ENCODE measurements at places on chromosomes 7 and 10.

DNA sequence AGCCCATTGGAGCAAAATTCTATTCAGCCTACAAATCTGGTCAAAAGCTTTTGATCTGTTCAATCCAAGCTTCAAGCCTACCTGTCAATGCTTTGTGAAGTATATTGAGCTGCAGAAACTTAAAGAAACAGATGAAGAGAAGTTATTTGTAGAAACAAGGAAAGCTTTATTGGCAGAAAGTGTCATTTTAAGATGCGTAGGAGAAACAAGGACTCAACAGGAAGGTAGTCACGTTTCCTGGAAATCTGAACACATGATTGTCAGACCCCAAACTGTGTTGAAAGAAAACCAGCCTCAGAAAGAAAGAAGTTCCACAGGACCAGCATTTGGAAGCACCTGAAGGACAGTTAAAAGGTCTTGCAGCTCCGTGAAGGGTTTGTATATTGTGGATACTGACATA is 34.8 kb upstream of the PURB start:
- no peak for DNase-seq

DNA sequence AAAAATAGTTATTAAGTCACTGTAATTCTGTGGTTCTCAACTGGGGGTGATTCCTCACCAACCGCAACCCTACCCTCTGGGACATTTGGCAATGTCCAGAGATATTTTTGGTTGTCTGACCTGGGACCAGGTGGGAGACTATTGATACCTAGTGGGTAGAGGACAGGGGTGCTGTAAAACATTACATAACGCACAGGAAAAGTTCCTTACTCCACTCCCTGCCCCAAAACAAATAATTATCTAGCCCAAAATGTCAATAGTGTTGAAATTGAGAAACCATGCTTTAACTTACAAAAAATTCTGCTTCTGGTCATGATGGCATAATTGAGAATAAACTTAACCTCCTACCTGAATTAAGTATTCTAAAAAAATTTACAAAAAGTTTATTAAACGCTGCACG is 177.7 kb upstream of the FEZF1 start:
- DNase-seq = no peak

DNA sequence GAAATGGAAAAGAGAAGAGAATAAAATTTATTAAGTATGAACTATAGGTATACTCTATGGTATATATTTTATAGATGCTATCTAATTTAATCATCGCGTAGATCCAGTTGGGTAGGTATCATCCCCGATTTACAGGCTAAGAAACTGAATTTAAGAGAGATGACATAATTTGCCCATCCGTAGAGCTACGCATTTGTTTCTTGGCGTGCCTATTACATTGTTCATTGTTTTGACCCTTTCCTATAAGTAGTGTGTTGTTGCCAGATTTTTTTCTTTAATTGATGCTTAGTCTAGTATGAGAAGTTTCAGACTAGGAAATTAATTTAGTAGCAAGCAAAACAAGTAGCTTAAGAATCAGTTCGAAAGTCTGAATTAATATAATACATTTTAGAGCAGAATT is 205.7 kb upstream of the NPSR1 start:
- DNase-seq = no peak

DNA sequence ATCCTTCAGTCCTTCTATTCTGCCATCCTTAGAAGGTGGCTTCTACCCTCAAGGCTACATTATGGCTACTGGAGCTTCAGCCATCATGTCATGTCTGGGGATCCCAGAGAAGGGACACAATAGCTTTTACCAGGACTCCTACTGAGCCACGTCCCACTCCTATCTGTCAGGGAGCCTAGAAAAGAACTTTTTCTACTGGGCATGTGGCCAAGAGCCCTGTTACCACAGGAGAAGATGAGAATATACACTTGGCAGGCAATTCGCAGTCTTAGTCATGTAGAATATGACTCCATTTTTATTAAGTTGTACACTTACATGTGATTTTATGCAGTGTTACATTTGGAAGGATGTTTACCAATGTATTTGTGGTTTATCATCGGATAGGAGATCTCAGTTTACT is 64.6 kb upstream of the KCNMA1 start:
- DNase-seq = peak; percentile 87

GRCh38 chr7:65832281-65832680 is 40.6 kb upstream of the VKORC1L1 start:
- DNase-seq = no peak

GRCh38 chr7:151657173-151657572 is 137.5 kb upstream of the RHEB start:
- no peak for DNase-seq

DNA sequence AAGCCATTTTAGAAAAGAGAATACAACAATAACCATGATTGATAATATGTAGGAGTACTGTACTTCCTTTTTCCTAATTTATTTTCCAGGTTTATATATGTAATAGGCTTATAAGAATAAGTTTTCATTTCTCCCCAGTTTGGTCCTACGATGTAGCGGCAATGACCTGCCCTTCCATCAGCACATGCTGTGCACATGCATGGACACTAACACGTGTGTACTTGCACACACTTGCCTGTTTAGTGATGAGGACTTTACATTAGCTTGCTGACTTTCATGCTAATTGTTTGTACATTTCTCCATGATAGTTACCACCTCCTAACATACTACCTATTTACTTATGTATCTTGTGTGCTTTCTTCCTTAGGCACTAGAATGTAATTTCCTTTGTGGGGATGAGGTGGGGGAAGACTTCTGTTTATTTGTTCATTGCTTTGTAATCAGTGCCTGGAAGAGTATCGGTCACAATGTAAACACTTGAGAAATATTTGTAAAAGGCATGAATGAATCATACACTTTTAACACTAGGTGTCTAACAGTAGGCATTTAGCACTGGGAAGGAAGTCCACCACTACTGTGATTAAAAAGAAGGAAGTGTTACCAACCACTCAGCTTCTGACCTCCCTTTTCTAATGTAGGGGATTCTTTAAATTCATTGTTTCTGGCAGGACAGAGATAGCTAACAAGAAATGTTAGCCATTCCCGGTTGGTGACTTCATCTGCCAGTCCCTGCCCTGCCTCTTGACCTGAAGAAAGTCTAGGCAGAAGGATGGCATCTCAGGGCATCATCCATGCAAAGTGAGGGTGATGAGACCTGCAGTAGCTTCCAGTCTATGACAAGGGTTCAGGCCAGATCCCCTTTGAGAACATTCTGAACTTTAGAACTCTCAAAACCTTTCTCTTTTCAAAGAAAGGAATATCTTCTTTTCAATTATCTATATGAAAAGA is 120.2 kb upstream of the RAB18 start:
- peak; percentile 62 for DNase-seq

GRCh38 chr10:33571616-33572015 is 237.1 kb upstream of the NRP1 start:
- peak; percentile 3 for DNase-seq

GRCh38 chr7:56077681-56078080 is 13.6 kb downstream of the SUMF2 start:
- DNase-seq = no peak

DNA sequence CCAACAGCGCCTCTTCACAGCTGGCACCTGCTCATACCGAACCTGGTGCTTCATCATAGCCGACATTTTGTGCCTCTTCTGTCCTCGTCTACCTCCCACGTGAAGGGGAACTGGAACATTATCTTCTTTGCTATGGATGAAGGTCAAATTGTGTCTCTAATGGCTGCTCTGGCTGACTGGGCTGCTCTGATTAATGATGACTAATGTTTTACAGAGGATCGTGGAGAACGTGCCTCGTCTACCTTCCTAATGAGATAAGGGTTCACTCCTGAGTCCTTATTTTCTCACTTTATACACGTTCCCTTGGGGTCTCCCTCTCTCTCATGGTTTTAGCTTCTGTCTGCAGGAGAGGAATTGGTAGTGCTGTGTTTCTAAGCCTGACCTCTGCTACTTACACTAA is 420.3 kb downstream of the PHTF2 start:
- DNase-seq = peak; percentile 20

DNA sequence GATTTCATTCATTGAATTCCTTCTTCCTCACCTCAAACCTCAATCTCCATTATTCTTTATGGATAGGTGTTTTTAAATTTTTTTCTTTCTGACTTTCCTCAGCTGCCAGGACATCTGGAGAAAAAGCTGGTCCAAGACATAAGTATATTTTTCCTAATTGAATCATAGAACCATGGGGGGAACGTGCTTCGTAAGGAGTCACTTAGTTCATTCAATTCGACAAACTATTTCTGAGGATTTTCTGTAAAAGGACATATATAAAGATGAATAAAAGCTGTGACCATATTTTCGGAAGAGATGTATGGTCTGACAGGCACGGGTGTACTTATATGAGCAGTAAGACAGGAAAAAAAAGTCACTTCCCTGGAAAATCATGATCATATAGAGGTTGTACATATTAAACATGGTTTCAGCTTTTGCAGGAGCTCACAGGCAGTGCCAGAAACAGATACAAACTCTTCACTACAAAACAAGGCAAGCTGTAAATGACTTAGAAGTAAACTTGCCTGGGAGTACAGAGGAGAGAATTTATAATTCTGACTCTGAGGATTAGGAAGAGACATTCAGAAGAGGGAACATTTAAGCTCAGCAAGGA is 88.2 kb upstream of the EGR2 start:
- no peak for DNase-seq

- DNase-seq = no peak
Measured at GRCh38 chr10:52967806-52968795, 195.5 kb upstream of the MBL2 start.

- no peak for DNase-seq
Measured at GRCh38 chr10:89404104-89405047, 10.0 kb upstream of the IFIT5 start.

- DNase-seq = peak; percentile 37
Measured at GRCh38 chr7:23811540-23811939, 101.5 kb downstream of the STK31 start.

GRCh38 chr10:113397047-113397446 is 155.8 kb upstream of the HABP2 start:
- DNase-seq = no peak

DNA sequence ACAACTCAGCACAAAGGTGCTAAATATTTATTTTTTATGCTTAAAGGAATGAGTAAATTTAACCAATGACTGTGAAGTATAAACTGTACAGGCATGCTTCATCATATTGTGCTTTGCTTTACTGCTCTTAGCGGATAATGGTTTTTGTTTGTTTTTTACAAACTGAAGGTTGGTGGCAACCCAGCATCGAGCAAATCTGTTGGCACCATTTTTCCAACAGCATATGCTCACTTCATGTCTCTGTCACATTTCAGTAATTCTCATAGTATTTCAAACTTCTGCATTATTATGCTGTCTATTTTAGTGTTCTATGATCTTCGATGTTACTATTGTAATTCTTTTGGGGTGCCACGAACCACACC is 22.8 kb downstream of the BRAF start:
- no peak for DNase-seq

- no peak for DNase-seq
Measured at GRCh38 chr10:95540514-95541052, 20.6 kb downstream of the SORBS1 start.

GRCh38 chr10:35007858-35008301 is 82.3 kb downstream of the CUL2 start:
- DNase-seq = no peak

GRCh38 chr7:134458341-134458805 is 527 bp downstream of the AKR1B1 start:
- peak; percentile 46 for DNase-seq

- no peak for DNase-seq
Measured at GRCh38 chr10:116910910-116911309, 61.6 kb downstream of the ENO4 start.

DNA sequence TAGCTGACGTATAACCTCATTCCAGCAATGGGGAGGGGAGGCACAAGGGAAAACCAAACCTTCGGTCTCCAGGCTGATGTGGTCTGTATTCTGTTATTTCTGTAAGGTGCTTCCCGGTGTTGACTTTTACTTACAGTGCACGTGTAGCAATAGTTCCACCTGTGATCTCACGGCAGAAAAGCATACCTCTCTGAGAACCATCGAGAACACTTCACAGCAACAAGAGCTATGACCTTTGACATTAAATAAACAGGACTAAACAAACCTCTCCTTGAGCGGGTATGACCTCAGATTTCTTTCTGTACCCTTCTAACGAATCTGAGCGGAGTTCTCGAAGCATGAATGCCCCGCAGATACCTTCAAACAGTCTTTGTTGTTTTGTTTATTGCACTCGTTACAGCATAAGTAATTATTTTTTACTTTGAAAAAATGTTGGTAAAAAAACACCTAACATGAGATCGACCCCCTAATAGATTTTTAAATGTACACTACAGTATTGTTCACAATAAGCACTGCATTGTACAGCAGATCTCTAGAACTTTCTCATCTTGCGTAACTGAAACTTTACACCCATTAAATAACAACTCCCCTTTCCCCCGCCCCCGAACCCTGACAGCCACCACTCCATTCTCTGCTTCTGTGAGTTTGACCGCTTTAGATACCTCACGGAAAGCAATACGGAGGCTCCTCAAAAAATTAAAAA is 282.3 kb downstream of the GATA3 start:
- DNase-seq = no peak

GRCh38 chr7:113452245-113452644 is 333.9 kb upstream of the SMIM30 start:
- DNase-seq = no peak

- peak; percentile 78 for DNase-seq
Measured at GRCh38 chr10:101067356-101068083, 5.7 kb downstream of the KAZALD1 start.

DNA sequence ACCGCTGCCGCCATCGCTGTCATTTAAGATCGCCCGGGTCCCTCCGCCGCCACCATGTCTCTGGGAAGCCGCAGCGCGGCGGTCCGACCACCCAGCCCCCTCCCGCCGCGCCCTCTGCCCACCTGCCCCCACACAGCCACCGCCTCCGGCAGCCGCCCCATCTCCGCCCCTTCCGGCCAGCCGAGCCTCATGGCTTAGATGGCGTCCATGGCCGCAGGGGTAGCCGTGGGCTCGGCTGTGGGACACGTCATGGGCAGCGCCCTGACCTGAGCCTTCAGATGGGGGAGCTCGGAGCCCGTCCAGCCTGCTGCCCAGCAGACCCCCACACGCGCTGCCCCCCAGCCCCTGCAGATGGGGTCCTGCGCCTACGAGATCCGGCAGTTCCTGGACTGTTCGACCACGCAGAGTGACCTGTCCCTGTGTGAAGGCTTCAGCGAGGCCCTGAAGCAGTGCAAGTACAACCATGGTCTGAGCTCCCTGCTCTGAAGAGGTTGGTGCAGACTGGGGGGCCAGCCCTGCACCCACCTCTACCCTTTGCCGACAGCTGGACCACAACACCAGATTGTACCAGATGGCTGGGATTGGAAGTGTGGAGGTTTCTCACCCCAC is 38.0 kb upstream of the TARP start:
- DNase-seq = no peak

GRCh38 chr10:53166325-53166724 is 393.7 kb upstream of the MBL2 start:
- DNase-seq = no peak

DNA sequence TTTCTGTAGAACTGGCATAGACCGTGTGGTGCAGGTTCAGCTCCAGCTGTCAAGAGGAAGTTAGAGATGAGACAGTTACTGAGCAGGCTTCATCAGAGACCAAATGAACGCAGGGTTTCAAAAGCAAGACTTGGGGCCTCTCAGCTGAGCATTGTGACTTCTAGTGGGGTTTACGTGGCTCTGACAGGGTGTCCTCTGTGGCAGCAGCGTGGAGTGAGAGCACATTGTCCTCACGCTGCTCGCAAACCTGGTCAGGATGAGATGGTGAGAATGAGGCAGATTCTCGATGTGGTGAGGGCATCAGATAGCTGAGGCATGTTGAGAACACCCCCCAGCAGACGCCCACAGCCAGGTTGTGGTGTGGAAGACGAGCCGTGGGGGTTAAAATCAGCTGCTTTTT is 126.0 kb downstream of the DNAJB6 start:
- no peak for DNase-seq
